SHP77 treated with DMSO at 0.1 percent for 48 hours (cell line): ENCODE measurements at places on chromosomes 13 and 19.

DNA sequence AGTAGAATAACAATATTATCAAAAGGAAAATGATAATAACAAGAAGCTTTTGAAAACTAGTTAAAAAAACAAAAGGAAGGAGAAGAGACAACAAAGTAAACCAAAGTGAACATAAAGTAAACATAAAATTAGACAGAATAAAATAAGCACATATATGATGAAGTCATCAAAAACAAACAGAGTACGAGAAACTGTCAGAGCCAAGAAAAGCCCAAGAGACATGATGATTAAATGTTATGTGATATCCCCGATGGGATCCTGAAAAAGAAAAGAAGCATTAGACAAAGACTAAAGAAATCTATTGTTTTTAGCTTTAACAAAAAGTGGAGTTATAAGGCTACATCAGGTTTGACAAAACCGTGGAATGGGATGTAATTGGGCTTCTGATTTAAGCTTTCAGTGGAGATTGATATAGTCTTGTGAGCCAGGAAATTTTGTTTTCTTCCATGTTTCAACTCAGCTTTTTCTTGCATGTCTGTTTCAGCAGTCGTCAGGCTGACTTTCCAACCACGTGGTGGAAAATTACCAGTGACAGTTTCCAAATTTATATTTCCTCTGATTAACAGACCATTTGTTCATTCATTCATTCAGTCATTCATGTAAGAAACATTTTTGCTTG lies 64.9 kb downstream of the KL start:
- no peak for DNase-seq

- DNase-seq = no peak
Measured at GRCh38 chr13:46289260-46289955, 77.7 kb downstream of the LRRC63 start.

GRCh38 chr13:65063753-65064152 lies 2166.4 kb downstream of the PCDH9 start:
- DNase-seq = no peak

GRCh38 chr13:45932676-45933075 lies 81.1 kb upstream of the SIAH3 start:
- no peak for DNase-seq

GRCh38 chr19:18710186-18710585 lies 26.7 kb downstream of the CRTC1 start:
- DNase-seq = no peak

GRCh38 chr13:60372141-60372540 lies 24.9 kb upstream of the TDRD3 start:
- no peak for DNase-seq

- DNase-seq = no peak
Measured at GRCh38 chr13:113822266-113822665, 41.6 kb downstream of the GAS6 start.

DNA sequence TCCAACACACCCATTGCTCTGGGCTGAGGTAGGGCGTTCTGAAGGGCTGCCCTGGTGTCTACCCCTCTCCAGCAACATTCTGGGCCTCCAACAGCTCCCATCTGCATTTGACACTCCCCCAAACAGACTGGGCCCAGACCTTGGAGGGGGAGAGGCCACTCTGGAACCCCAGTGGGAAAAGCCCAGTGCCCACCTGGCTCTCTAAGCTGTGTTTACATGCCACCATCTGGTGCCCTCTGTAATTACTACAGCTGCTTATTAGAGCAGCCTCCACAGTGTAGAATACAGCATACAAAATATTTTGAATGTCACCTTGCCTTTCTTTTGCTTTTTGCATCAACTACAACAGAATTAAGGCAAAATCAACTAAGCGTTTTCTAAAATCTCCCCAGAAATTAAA lies 35.8 kb upstream of the TM9SF2 start:
- peak; percentile 44 for DNase-seq

DNA sequence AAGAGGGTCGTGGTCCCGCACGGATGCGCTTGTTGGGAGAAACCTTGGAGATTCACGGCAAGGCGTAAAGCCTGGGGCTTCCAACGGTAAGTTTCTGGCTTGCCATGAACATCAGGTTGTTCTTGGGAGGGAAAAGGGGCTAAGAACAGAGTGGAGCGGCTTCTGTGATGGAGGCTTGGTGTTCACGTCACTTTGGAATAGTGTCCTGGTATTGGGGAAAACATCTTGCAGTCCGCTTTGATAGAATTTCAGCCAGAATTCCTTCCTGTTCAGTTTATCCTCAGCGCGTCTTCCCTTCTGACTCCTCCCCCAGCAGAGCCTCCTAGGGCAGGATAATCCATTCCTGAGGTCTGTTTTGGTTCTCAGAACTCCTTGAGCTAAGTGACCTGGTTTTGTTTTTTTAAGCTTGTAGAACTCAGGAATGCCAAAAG lies 2.0 kb downstream of the KCTD15 start:
- no peak for DNase-seq

GRCh38 chr13:112055036-112055914 lies 11.7 kb upstream of the SOX1 start:
- no peak for DNase-seq

DNA sequence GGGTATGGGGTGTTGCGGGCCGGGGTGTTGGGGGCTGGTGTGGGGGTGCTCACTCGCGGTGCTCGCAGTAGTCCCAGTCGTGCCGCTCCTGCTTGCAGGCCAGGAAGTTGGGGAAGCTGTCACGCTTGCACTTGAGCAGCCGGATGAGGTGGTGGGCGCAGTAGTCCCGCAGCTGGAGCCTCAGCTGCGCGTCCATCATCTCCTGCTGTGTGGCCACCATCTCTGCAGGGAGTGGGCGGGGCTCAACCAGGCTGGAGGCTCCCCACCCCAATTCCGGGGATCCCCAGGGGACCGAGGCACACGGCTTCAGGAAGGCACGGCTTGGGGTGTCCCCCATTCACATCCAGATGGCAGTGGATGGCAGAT lies 5.2 kb downstream of the NDUFB7 start:
- no peak for DNase-seq

DNA sequence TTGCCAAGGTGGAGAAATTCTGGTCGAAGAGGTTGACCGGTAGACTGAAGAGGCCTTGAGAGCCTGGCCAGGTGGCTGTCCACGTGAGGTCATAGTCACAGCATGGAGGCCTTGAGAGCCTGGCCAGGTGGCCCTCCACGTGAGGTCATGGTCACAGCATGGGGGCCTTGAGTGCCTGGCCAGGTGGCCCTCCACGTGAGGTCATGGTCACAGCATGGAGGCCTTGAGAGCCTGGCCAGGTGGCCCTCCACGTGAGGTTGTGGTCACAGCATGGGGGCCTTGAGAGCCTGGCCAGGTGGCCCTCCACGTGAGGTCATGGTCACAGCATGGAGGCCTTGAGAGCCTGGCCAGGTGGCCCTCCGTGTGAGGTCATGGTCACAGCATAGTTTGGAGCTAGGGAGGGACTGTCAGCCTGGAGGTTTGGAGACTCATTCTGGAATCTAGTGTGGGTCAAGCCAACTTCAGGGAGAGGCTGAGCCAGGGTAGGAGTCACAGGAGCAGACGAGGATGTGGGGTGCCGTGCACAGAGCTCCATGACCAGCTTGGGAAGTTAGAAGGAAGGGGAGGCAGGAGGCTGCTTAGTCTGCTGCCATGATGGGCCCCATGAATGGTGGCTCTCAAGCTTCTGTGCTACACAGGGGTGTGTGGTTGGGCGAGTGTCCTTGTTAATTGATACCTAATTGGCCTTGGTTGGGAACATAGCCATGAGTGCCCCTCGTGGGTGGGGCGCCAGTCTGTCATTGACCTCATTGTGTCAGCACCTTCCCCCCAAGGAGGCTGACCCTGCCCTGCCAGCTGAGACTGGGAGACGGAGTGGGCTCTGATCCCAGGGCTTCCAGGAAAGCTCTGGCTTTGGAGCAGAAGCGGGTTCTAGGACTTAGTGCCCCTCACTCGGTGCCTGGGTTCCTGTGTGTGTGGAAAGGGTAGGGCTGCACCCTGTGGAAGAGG lies 4.0 kb downstream of the LENG9 start:
- DNase-seq = no peak

DNA sequence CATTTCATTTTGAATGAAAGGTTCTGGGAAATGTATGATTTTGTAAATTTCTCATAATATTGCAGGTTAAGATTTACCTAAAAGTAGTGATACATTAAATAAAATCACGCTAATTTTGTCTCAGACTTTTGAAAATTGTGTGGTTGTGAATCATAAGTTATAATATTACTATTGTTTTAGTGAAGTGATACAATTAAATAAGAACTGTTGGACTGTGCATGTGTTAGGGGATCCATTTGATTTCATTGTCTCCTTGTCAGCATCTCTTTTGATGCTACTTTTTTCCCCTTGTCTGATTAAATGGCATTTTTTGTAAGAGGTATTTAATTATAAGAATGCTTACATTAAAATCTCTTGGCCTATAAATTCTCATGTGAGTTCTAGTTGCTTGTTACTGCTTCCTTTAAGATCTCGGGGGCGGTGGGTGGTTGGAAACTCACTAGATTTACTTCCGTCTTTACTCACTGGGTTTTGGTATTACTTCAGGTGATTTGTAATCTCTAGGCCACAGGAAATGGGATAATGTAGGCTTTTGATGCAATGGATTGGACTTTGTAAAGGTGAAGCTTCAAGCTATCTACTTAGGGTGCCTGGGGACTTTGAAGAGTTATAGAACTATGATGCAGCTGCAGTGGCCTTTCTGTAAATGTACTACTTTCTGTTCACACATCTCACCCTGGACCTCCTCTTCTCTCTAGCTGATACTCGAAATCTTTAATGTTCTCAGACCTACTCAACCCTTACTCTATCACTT lies 66.5 kb downstream of the PAN3 start:
- DNase-seq = no peak

GRCh38 chr13:109481040-109481439 lies 305.3 kb downstream of the IRS2 start:
- DNase-seq = no peak

- DNase-seq = no peak
Measured at GRCh38 chr19:42204664-42205063, 12.8 kb downstream of the DEDD2 start.

DNA sequence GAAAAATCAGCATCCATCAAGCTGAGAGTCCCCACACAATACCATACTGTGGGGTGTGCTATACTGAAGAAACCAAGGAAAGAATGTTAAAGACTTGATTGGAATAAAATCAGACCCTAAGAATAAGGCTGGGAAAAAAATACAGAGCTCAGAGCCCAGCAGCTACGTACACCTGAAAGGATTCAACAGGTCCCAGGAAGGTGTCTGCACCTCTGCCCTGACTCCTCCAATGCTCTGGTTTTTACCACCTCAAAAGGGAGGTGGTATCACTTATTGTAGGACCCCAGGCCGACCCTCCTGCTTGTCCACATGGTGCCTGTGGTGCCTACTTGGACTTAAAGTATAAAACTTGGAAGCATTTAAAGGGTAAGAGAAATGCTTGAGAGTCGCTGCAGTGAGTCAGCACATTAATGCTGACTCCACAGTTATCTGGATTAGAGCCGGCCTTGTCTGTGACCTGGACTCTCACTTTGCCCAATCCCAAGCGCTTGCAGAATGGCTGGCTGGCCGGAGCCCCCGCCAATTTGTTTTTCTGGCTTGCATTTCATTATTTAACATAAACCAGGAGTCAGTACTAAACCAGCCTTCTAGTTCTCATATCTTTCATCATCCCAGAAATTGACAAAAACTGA lies 110.1 kb downstream of the FGF14 start:
- DNase-seq = no peak

DNA sequence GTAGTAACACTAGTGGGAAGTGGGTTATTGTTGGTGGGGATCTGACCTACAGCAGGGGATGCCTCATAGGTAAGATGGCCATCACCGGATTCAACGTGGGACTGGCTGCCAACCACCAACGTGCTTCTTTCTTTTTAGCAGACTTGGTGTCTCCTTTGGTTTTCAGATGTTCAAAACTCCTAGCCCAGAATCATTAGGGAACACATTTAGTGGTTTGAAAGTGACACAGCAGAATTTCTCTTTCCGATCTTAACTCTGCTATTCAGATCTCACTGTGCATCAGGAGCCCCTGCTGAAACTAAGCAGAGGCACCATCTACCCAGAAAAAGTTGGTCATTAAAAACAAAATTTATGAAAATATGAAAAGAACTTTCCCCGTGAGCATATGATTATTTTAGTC lies 36.7 kb upstream of the PCDH8 start:
- DNase-seq = no peak

DNA sequence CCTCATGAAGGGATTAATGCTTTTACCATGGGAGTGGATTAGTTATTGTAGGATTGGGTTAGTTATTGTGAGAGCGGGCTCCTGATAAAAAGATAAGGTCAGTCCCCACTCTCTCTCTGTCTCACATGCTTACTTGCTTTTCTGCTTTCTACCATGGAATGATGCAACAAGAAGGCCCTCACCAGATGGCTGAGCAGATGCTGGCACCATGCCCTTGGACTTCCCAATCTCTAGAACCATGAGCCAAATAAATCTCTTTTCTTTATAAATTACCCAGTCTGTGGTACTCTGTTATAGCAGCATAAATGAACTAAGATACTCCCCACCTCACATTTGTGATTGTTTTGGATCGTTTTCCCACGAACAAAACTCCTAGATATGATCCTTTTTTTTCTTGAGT lies 353.8 kb downstream of the DNAJC15 start:
- no peak for DNase-seq

DNA sequence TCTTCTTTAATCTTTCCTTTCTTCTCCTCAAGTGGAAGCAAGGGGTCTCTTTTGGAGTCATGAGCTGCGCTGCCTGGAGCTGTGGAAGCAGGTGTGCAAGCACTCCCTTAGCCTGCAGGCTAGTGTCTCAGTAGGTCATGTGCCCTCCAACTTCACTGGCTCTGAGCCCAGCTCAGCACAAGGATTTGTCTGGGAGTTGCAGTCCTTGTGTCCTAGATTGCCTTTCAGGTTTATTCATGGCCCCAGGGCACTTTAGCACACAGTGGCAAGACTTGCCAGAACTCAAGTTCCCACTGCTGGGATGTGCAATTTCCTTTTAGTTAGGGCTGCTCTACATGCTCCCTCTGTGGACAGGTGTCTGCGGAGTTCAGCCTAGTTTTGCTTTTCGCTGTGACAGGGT lies 211.7 kb downstream of the LIG4 start:
- DNase-seq = no peak

DNA sequence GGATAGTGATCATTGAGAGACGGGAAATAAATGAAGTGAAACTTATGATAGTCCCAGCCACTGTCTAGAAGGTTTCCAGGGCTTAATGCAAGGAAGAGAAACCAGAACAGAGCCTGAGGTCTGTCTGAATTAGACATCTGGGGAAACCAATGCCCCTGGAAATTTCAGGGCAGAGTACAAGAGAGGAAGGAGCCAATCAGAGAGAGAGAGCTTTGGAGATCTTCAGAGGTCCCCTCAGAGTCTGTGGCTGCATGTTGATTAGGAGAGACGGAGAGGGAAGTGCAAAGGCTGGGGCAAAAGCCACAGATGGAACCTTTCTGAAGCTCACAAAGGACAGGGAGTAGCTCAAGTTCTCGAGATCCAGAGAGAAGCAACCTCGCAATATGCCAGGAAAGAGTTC lies 378.0 kb downstream of the DNAJC15 start:
- DNase-seq = no peak

DNA sequence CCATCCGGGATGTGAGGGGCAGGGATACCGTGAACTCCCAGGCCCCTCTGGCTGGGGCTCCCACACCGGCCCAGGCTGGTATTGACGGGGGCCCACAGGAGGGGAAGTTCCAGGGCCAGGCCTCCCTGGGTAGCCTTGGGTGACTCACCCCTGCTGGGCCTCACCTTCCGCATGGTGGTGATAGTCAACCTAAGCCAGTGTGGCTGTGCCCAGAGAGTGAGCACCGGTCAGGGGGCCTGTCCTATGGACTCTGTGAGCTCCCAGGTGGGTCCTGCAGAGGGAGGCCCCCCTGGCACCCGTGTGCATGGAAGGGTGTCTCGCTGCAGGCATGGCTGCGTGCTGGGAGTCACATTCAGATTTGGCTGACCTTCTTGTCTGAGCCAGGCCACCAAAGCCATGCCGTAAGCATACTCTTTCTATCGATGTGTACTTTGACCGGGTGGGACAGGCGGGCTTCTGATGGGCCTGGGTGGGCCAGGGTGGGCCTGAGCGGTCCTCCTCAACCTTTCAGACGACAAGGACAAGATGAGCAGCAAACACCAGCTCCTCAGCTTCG lies 27.6 kb downstream of the DHX34 start:
- DNase-seq = no peak
